ENCODE measurements at places on chromosomes 7 and 10.

DNA sequence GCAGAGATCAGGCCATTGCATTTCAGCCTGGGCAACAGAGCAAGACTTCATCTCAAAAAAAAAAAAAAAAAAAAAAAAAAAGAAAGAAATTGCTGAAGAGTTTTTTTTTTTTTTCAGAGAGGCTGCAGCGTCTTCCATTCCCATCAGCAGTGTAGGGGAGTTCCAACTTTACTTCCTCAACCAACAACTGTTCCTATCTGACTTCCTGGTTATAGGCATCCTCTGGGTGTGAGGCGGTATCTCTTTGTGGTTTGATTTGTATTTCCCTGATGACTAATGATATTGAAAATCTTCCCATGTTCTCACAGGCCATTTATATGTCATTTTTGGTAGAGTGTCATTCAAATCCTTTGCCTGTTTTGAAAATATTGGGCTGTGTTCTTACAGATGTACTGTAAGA lies 40.2 kb downstream of the PRTFDC1 start:
- DNase-seq: no peak

GRCh38 chr10:1425879-1426278 lies 311.4 kb downstream of the ADARB2 start:
- no peak for DNase-seq

- DNase-seq: no peak
These were observed 17.9 kb downstream of the SCRN1 start for GRCh38 chr7:29971566-29972314.

GRCh38 chr7:8590791-8591190 lies 157.4 kb downstream of the NXPH1 start:
- no peak for DNase-seq

- DNase-seq: no peak
These were observed 93.0 kb downstream of the LYZL2 start for GRCh38 chr10:30536578-30536977.

Measured in activated CD4-positive, alpha-beta T cell treated with anti-CD3 and anti-CD28 coated beads, Interleukin-2, amount 50 U/mL, for 48 hours (primary cell).